ENCODE measurements at places on chromosomes 16 and 17. TPM values are rescaled to one million over a fixed set of nuclear protein-coding genes. Genes with fewer than 3 reads are reported as not detected.

The TEX14 gene
- under 0.01 TPM for total RNA-seq

The ST6GALNAC2 gene
- total RNA-seq = under 0.01 TPM

The NHLRC4 gene
- total RNA-seq = 2.4 TPM

The SHISA6 gene
- total RNA-seq = not detected

The CD300E gene
- not detected for total RNA-seq

The STX1B gene
- total RNA-seq = 0.33 TPM

The HLF gene
- 0.33 TPM for total RNA-seq

The SKAP1 gene
- total RNA-seq = 0.65 TPM

The SERPINF2 gene
- not detected for total RNA-seq

The CDRT15L2 gene
- not detected for total RNA-seq

The FOXL1 gene
- 4.6 TPM for total RNA-seq

The CDH13 gene
- total RNA-seq = 235 TPM

The RAB40C gene
- total RNA-seq = 17.0 TPM

The TMEM100 gene
- not detected for total RNA-seq

The PYCARD gene
- 33.2 TPM for total RNA-seq

The ATXN7L3 gene
- 55.2 TPM for total RNA-seq

The HBA1 gene
- total RNA-seq = not detected

The DPEP3 gene
- not detected for total RNA-seq

The PPP1R27 gene
- total RNA-seq = not detected

The NLRC5 gene
- 10.5 TPM for total RNA-seq

The DRC7 gene
- 0.48 TPM for total RNA-seq

The TTLL6 gene
- not detected for total RNA-seq

The TBC1D10B gene
- 45.6 TPM for total RNA-seq

The HOXB2 gene
- 2.9 TPM for total RNA-seq

The KCNH6 gene
- total RNA-seq = not detected

The C17orf113 gene
- 0.33 TPM for total RNA-seq

The HSPB9 gene
- total RNA-seq = not detected

The EME1 gene
- total RNA-seq = 2.3 TPM

The DRC3 gene
- 2.0 TPM for total RNA-seq

The TMEM235 gene
- not detected for total RNA-seq

The BANP gene
- total RNA-seq = 17.0 TPM

The CCDC102A gene
- total RNA-seq = 8.2 TPM

The CCL17 gene
- not detected for total RNA-seq

The NTN3 gene
- total RNA-seq = under 0.01 TPM

The CLEC19A gene
- total RNA-seq = not detected

The ENPP7 gene
- not detected for total RNA-seq

The ATP1B2 gene
- total RNA-seq = not detected

The ZNF469 gene
- total RNA-seq = 5.8 TPM

The HNF1B gene
- not detected for total RNA-seq

The MGAT5B gene
- 2.2 TPM for total RNA-seq

The KRTAP4-6 gene
- not detected for total RNA-seq

The TNFRSF13B gene
- not detected for total RNA-seq

The PRAC1 gene
- total RNA-seq = not detected

The INCA1 gene
- 0.33 TPM for total RNA-seq

The HOXB7 gene
- total RNA-seq = 14.4 TPM

The DNAI2 gene
- total RNA-seq = not detected
